Kidney epithelial cell (primary cell): ENCODE measurements at places on chromosomes 7 and 10. TPM values are rescaled to one million over a fixed set of nuclear protein-coding genes. Genes with fewer than 3 reads are reported as not detected.
A peak's percentile ranks its signal among the peaks of the same experiment; 100 is the strongest.

DNA sequence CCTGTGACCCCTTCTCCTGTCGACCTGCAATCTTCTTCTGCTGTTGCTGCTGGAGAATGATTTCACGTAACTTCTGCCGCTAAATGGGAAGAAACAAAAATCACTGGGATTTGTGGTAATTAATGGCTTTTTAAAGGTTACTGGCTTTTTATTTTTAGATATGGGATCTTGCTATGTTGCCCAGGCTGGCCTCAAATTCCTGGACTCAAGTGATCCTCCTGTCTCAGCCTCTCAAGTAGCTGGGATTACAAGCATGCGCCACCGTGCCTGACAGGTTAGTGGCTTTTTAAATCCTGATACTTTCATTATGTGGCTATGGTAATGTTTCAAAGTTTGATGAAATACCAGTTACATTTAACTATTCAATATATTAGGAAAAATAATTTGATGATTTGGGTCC is 154.6 kb downstream of the GALNT11 start:
- no peak for DNase-seq

GRCh38 chr10:131567279-131568162 is 256.0 kb upstream of the TCERG1L start:
- no peak for DNase-seq

The TWNK gene
- total RNA-seq = 14.0 and 14.1 TPM in 2 replicates

DNA sequence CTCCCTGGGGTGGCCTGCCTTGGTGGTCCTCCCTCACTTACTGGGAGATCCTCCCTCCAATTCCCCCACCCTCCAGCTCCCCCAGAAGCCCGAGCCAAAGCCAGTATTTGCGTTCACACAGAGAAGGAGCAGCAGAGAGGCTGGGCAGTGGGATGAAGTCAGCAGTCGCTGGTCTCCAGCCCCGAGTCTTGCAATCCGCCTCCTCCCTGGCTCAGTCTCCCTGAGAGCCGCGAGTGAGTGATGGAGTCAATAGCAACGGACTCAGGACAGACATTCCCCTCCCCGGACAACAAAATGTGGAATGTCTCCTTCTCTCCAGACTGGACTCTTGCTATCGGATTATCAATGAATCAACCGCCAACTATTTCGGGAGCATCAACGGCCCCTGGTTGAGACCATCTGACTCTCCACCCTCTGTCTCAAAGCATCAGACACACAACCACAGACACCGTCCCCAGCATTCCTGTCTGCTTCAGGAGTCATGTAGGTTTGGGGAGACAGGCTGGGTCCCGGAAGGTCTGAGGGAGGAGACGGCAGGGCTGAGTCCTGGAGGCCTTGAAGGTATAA is 178.4 kb downstream of the SH3PXD2A start:
- no peak for DNase-seq

DNA sequence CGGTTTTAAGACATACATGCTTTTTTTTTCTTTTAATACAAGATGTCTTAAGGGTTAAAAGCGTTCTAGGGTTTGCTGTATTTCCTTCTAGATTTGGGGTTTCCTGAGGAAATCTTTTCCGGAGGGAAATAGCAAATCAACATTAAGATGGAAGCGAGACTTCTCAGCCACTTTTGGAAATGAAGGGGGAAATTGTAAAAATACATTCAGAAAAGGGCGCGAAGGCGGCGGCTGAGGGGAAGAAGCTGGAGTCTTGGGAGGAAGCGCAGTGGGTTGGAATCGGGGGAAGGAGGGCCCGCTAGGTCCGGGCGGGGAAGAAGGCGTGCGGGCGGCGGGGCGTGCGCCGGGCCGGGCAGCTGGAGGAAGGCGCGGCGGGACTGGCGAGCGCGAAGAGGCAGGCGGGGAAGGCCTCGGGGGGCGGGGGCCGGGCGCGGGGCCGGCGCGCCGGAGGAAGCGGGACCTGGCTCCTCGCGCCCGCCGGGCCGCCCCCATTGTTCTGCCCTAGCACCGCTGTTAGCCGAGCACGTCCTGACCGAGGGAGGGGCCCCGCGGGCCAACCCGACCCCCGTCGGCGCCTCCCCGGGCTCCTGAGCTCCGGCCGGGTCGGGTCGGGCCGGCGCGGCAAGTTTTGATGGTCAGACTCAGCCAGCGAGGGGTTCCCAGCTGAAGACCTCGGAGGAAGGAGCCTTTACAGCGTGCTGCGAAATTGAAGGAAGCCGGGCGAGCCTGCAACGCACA is 1.5 kb upstream of the SKIDA1 start:
- DNase-seq = no peak

- peak; percentile 10 for DNase-seq
These were observed 9.4 kb upstream of the TAS2R16 start for GRCh38 chr7:123004931-123005330.

DNA sequence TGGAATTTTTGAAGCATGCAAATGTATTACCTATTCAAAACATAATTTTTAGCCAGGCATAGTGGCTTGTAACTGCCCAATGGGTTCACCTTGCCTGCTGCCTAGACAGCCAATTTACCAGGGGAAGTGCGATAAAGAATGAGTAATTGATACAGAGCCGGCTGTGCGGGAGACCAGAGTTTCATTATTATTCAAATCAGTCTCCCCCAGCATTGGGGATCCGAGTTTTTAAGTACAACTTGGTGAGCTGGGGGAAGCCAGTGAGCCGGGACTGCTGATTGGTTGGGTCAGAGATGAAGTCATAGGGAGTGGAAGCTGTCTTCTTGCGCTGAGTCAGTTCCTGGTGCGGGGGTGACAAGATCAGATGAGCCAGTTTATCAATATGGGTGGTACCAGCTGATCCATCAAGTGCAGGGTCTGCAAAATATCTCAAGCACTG is 29.1 kb upstream of the NRBF2 start:
- no peak for DNase-seq

DNA sequence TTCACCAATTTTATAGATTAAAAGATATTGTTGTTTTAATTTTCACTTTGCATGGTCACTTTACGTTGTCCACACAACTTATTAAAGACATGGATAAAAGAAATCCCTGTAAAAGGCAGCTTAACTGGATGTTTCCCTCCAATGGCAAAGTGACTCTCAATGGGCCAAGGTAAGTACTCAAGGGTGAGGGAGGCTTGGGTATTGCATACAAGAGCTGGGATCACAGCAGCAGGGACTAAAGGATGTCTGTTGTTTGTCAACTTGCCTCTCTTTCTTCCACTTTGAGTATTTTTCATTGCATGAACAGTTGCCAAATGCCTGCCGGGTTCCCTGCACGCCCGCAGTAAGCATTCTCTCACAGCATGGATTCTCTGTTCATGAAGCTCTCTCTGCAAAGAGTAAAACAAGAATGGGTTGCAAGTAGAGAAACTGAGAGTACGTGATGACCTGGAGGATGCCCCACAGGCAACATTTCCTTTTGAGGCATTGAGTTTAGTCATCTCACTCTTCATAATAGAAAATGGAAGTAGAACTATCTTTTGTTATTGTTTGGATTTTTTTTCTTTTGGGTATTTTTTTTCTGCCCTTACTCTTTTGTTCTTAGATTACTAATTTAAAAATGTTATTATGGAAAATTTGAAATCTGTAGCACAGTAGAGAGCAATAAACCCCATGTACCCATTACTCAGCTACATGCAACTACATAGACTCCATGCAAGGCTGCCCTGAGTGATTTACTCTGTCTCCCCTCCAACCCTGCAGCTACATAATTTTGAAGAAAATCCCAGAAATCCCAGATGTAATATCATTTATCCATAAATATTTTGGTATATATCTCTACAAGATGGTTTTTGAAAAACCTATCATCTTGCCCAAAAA is 26.3 kb downstream of the GPR141 start:
- no peak for DNase-seq

The PLA2G12B gene
- not detected in 2 replicates for total RNA-seq
